ENCODE measurements at places on chromosomes 5 and 9. TPM values are rescaled to one million over a fixed set of nuclear protein-coding genes. Genes with fewer than 3 reads are reported as not detected.

SMIM33 gene
- polyA plus RNA-seq = not detected

- DNase-seq = no peak
These were observed 50.0 kb downstream of the DMRT2 start for GRCh38 chr9:1100201-1100600.

DNA sequence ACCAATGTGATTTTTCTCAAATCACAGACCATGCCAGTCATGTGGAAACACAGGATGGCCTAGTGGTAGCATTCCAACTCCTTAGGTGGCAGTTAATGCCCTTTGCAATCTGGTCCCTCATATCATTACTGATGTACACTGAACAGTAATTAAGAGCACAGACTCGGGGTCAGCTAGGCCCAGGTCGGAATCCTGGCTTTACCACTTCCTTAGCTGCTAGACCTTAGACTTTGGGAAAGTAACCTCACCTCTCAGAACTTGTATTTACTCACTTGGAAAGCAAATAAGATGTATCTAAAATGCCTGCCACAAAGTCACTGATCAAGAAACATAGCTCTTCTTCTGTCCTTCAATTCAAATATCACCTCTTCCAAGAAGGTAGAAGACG is 112.8 kb downstream of the MAPKAP1 start:
- no peak for DNase-seq

EGFLAM gene
- polyA plus RNA-seq = not detected

DNA sequence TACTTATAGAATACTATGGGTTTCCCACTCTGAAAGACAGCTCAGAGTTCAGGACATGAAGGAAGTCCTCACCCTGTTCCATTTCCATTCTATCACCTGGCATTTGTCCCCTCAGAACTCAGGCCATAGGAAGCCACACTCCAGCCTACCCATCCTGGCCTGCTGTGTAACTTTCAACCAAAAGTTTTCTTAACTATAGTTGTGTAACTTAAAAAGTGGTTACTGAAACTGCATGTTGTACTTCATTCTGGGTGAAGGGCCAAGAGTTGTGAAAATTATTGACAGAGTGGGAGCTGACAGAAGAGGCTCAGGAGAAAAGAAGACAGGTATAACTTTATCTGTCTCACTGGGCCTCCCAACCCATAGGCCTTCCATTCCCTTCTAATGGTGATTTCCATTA is 212.5 kb downstream of the RAB3C start:
- no peak for DNase-seq

MYORG gene
- polyA plus RNA-seq = 3.7 TPM

Data from keratinocyte (primary cell).